Right atrium auricular region (tissue), 2 donors: ENCODE measurements at places on chromosomes 2 and 18. TPM values are rescaled to one million over a fixed set of nuclear protein-coding genes. Genes with fewer than 3 reads are reported as not detected.

DNA sequence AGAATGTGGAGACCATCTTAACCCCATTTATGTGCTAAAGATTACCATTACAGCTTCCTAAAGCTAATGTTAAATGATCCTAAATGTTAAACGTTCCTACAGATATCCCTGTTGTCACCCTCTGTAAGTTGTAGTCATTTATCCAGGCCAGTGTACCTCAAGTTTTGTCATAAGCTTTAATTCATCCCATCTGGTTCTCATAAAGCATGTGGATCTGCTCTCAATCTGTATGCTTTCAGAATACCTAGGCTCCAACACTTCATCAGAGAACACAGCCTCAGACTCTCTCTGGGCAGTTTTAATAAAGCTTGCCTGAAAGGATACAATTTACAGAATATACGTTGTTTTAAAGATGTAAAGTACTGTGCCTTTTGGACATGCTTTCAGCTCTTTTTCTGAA is 4.2 kb upstream of the CCDC178 start:
- no peak for DNase-seq

DNA sequence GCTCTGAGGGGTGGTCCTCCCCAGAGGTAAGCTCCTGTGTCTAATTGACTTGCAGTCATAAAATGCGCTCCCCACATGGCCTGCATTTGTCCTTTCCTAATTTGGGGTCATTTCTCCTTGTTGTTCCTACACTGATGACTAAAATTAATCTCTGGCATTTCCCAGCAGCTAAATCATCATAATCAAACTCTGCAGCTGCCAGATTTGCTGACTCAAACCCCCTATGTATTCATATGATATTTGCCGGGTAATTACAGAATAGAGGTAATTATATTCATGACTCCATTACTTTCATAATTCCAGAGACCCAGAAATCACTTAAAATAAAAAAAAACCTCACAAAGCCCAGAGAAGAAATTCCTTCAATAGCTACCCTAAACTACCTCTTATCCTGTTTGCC is 331.4 kb upstream of the KLHL29 start:
- no peak for DNase-seq

GRCh38 chr2:235105821-235106359 is 154.1 kb downstream of the SH3BP4 start:
- DNase-seq, result no peak

DNA sequence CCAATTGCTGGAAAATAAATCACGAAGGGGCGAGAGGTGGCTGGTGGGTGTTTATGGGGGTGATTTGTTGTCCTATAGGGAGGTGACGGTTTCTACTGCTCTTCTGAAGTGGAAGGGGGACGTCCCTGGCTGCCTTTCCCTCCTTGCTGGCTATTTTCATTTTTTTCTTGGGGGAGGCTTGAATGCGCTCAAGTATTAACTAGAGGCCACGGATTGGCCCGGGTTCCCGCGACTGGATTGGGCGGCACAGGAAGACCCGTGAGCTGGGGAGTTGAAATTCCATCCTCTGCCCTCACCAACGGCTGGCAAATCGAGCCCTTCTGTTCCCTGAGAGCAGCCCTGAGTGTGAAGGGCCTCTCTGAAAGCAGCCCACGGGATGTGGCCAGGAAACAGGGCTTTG is 176.5 kb upstream of the SPRED2 start:
- DNase-seq, result no peak

DNA sequence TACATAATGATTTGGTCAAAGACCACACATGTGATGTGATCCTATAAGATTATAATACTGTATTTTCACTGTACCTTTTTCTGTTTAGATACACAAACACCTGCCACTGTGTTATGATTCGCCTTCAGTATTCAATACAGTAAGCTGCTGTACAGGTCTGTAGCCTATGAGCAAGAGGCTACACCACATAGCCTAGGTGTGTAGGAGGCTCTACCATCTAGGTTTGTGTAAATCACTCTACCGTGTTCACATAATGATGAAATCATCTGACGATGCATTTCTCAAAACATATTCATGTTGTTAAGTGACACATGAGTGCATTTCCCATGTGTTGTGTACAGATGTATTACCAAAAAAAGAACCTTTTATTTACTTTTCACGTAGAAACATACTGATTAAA is 74.5 kb downstream of the USP40 start:
- DNase-seq, result no peak

DNA sequence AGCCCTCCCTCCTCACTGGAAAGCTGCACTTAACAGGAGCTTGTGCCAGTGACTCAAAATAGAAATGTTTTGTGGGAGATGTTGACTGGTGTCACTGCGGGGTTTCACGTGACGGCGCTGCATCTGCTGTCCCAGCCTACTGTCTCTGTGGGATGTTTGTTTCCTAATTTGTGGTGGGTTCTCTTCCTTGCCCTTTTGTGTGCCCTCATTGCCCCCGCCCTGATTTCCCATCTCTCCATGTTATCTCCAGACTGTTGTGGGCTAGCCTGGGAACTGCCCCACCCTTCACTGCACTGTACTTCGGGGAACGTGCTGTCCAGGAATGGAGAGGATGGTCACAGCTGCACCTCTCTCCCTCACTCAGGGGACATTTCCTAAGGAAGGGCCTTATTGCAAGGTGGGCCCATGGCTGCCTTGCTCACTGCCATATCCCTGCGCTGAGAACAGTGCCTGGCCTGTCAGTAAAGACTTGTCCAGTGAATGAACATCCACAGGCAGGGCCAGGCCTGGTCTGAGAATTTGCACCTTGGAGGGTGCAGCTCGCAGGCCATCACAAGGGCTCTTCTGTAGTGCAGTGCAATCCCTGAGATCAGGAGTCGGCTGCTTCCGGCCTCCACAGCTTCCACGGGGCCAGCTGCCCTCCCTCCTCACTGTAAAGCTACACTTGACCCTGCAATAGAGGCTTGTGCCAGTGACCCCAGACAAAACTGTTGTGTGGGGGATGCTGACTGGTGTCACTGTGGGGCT is 18.1 kb downstream of the ZAP70 start:
- no peak for DNase-seq

DNA sequence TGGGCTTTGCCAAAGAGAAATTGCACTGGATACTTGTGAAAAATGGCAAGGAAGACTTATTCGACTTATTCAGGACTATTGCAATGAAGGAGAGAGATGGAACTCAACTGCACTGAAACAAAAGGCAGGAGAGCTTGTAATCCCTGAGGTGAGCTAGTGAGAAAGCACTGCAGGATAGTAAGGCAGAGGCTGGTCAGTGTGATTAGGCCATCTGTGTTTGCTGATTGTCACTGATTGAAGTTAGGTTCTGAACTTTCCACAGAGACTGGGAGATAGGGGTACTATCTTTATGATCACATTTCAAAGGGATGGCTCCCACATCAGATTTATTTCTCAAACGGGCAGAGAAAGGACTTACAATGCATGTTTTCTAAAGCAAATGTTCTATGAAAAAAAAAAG is 82.9 kb downstream of the SERPINB8 start:
- no peak for DNase-seq

DNA sequence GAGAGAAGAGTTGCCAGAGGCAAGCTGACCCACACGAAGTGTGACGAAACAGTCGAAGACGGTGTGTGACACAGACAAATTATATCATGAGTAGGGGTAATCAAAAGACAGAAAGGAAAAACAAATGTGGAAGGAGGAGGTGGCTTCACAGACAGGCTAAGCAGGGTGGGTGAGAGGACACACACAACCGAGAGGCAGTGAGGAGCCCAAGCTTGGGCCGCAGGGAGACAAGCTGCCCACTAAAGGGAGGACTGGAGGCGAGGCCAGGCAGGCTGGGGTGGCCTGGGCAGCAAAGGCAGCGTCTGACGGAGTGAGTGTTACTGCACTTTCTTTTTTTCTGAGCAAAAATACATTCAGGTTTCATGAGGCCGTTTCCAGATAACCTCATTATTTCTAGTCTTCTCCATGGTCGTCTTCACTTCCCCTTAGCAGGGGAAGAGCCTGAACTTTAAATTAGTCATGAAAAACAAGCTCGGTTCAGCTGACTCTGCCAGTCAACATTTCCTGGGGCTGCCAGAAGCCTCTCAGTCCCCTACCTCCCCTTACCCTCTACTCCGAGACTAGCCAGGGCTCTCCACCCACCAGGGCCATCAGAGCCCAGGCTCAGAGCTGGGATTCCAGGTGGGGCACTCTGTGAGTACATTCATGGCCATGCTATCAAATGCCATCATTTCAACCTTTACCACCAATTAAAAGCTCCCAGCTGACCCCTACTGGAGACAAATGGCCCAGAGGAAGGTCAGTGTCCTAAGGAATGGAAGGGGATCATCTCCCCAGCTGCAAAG is 13.8 kb upstream of the ZFP36L2 start:
- DNase-seq, result no peak

DNA sequence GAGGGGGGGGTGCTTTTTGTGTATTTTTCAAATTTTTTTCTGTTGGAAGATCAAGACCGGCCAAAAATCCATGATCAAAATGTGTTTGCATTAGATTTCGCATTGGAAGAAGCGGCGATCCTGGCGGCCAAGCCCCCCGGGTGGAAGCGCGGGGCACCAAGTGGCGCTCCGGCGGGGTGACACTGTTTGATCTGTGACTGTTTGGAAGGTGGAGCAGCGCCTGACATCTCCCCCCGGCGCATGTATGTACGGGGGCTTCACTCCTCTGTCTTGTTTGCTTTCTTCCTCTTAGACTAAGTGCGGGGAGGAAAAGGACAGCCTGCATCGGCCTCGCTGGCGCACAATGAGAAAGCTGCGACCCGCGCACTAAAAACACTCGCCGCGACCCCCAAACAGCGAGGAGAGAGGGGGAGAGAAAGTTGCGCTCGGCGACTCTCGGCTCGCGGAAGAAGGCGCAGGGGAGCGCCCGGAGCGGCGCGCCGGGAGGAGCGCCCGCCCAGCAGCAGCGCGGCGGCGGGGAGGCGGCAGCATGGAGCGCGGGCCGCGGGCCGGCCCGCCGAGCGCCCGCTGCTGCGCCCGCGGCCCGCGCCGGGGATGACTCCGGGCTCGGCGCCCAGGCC is 515 bp downstream of the TSHZ1 start:
- DNase-seq, result no peak

- no peak for DNase-seq
These were observed 564.3 kb downstream of the SLC4A3 start for GRCh38 chr2:220191737-220192136.

- no peak for DNase-seq
These were observed 66.8 kb downstream of the PDE11A start for GRCh38 chr2:178005756-178006155.

DNA sequence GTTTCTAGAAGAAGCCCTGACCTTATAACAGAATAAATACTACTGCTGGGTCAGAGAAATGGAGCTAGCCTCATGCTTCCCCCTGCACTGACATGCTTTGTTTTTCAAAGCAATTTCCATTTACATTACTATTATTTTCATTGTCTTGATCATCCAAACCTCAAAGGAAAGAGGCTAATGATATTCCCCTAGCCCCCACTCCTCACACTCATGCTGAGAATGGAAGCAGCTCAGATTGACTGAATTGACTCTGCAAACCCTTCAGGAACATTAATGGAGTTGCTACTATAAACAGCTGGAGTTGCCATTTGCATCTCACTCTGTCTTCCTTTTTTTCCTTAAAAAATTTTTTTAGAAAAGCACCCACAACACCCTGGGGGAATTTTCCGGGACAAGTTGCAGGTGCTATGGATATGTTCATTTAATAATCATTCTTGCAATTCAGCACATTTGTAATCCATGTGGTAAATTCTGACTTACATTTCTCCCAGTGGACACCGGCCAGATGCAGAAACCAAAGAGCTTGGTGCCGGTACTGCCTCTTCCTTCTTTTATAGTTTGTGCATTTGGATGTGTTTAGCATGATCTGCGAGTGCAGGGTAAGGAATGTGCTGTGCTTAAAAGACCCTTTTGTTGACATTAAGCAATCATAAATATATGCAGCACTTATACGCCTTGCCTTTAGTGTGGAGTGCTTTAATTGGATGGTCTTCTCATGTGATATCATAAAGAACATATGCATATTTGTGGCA is 103.3 kb upstream of the OSR1 start:
- DNase-seq, result no peak

- no peak for DNase-seq
These were observed 36.2 kb downstream of the ASB1 start for GRCh38 chr2:238462782-238463396.

DNA sequence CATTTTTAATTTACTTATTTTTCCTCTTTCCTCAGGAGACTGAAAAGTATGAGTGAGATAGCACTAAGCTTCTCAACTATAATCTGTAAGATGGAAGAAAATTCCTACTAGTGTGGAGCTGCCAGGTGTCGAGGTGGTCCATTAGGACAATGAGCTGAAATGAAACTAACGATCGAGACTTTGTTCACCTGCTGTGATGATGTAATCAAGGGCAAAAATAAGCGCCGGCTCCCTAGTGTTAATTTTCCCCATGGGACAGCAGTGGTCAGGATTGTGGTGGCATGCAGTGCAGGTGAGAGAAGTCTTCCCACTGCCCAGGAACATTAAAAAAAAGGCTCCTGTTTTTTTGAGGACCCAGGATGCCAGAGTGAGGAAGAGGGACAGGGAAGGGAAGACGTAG is 859.1 kb upstream of the GCFC2 start:
- DNase-seq, result no peak

DNA sequence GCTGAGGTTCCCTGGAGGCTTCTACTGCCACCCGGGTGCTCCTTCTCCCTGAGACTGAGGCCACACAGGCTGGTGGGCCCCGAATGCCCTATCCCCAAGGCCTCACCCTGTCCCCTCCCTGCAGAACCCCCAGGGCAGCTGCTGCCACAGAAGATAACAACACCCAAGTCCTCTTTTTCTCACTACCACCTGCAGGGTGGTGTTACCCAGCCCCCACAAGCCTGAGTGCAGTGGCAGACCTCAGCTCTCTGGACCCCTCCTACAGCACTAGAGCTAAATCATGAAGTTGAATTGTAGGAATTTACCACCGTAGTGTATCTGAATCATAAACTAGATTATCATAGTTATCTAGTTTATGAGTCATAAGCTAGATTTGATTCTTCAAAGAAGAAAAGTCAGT is 7.3 kb upstream of the CENPA start:
- no peak for DNase-seq

DNA sequence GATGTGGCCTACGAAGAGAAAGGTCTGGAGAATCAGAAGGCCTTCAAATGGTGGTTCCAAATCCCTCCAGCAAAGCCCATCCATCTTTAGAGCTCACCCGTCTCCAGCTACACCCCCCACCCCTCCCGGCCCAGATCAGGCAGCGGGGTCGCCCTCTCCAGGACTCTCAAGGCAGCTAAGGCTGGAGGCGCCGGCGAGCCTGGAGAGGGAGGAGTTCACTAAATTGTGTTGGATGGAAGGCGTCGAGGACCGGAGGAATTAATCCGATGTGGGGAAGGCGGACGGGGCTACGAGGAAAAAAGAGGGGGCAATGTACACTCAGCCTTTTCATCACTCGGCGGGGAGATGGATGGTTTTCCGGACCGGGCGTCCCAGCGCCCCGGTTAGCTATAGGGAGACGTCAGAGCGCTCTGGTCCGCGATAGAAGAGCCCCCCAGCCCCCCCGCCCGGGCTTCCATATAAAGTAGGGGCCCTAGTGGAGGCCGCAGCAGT is at the start of gene GRP:
TSS of gene GRP (plus strand) at position 487 of the 492 bp plus-strand sequence. CDS start 108 bp downstream, outside the sequence.
- no peak for DNase-seq

GRCh38 chr2:242060212-242060835 is 190.8 kb downstream of the RTP5 start:
- peak; percentile 11 for DNase-seq

- no peak for DNase-seq
These were observed 2.8 kb downstream of the SP9 start for GRCh38 chr2:174337337-174338146.

GRCh38 chr2:63780518-63781155 is 61.1 kb upstream of the UGP2 start:
- no peak for DNase-seq

GRCh38 chr18:11752116-11752911 is 63.2 kb downstream of the GNAL start:
- no peak for DNase-seq

Gene FEV
- total RNA-seq, result not detected

Gene FOXI3
- total RNA-seq, result not detected

Gene TBR1
- total RNA-seq, result not detected

Gene NCKAP5
- 3.6 TPM for total RNA-seq
